ENCODE measurements at places on chromosomes 4 and X. TPM values are rescaled to one million over a fixed set of nuclear protein-coding genes. Genes with fewer than 3 reads are reported as not detected.
A peak's percentile ranks its signal among the peaks of the same experiment; 100 is the strongest.

Gene CXorf65
- polyA plus RNA-seq = 0.27 TPM

Gene NAA11
- polyA plus RNA-seq = not detected

Gene AFM
- polyA plus RNA-seq = not detected

Gene COL25A1
- polyA plus RNA-seq = 6.2 TPM

DNA sequence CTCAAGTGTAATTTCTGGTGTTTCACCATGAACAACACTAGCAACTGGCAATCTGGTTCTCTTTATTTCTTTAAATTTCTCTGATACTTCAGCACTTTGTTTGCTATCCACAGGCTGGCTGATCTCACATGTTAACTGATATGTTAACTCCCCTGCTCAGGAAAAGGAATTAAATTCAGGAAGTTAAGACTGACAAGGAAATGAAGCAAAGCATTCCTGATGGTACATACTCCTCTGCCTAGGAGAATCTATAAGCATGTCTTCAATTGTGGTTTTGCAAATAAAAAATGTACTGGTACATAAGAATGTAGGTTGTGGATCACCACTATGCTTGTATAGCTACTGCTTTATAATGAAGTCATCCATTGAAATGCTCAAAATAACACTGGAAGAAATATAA, 1119.2 kb upstream of the INTU start:
- H3K27me3 ChIP-seq = no peaks in the 10 kb centered on the region
- H3K36me3 ChIP-seq = no peaks in the 10 kb centered on the region
- DNase-seq = no peak
- H3K27ac ChIP-seq = no peak overlapping the region
- H3K4me1 ChIP-seq = no peaks in the 10 kb centered on the region

DNA sequence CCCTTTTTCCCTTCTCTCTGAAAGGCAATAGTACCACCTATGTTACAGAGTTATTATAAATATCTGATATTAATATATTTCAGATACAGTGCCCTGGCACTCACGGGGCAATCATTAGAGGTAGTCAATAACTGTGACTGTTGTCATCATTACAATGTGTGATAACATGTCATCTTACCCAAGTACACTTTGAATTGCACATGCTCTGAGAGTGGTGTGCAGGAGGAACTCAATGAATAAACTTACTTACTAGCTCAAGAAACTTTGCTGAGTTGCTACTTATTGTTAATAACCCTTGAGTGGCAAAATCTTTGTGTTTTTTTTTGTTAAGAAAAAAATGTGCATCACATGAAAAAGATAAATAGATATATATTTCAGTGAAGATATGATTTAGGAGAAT, 275.1 kb upstream of the RASGEF1B start:
- peaks cover 5% of the 10 kb centered on the region for H3K4me1 ChIP-seq
- H3K27me3 ChIP-seq = no peaks in the 10 kb centered on the region
- no peaks in the 10 kb centered on the region for H3K36me3 ChIP-seq
- no peak for DNase-seq

GRCh38 chr4:154854362-154854761, 73.3 kb downstream of the RBM46 start:
- H3K27me3 ChIP-seq = no peaks in the 10 kb centered on the region
- H3K27ac ChIP-seq = no peak overlapping the region
- H3K4me3 ChIP-seq = no peak overlapping the region
- H3K4me1 ChIP-seq = no peaks in the 10 kb centered on the region

- H3K27me3 ChIP-seq = no peaks in the 10 kb centered on the region
- no peaks in the 10 kb centered on the region for H3K36me3 ChIP-seq
- H3K4me1 ChIP-seq = no peaks in the 10 kb centered on the region
- peak; percentile 54 for DNase-seq
- H3K4me3 ChIP-seq = no peak overlapping the region
Measured at GRCh38 chr4:31234901-31235300, 514.7 kb downstream of the PCDH7 start.

GRCh38 chrX:18542131-18542530, 116.7 kb downstream of the CDKL5 start:
- H3K27me3 ChIP-seq = no peaks in the 10 kb centered on the region
- H3K4me1 ChIP-seq = no peaks in the 10 kb centered on the region
- H3K36me3 ChIP-seq = no peaks in the 10 kb centered on the region
- DNase-seq = no peak
- H3K27ac ChIP-seq = no peak overlapping the region

- H3K27ac ChIP-seq = no peak overlapping the region
- H3K4me3 ChIP-seq = no peak overlapping the region
- H3K27me3 ChIP-seq = no peaks in the 10 kb centered on the region
Measured at GRCh38 chrX:47209508-47210238, 8.8 kb upstream of the CDK16 start.

- no peak overlapping the region for H3K4me3 ChIP-seq
- no peak for DNase-seq
- no peaks in the 10 kb centered on the region for H3K36me3 ChIP-seq
- peaks cover 3% of the 10 kb centered on the region for H3K27me3 ChIP-seq
Measured at GRCh38 chr4:17534705-17535104, 19.7 kb downstream of the CLRN2 start.

DNA sequence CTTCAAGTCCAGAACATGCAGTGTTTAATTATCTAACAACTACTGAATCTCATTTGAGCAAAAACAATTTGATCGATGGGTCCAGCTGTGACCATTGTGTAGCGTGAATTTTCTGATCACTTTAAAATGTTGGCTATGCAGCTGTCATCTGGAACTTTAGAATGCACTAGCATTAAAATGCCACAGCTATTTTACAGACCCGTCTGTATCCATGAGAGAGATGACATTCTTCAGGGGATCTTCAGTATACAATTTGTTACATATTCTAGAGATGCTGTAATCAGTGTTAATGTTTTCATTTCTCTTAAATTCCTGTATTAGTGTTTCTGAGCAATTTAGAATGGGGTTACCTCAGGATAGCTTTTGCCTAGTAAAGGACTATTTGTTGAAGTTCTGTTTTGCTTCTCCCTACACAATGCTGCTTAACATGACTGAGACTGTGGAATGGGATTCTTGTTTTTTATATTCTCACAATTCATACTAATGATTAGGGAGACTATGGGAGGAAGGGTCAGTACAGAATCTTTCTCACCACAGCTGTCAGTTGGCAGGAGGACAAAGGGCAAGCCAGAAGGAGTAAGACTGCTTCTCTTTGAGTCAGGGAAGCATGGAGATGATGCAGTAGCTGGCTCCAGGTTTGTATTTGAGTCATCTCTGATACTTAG, 13.2 kb upstream of the CTSO start:
- H3K36me3 ChIP-seq = no peaks in the 10 kb centered on the region
- no peak overlapping the region for H3K27ac ChIP-seq
- H3K4me1 ChIP-seq = no peaks in the 10 kb centered on the region
- no peak overlapping the region for H3K4me3 ChIP-seq

DNA sequence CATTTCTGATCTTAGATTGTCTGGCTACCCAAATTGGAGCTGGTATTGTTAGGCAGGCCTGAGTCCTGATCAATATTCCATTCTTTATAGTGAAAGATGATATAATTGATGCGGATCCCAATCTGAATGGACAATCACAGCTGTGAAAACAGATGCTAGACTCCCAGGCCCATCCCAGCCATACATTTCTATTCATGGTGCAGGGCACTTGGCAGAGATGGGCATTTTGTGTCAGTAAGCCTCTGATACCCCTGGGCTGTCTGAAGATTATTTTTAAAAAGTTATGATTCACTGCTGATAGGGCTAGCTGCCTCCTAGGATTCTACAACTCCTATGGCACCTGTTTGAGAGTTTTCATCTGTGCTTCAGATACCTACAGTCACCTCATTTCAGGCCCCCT, 61.2 kb upstream of the TSPAN7 start:
- no peak for DNase-seq
- H3K4me3 ChIP-seq = no peak overlapping the region
- H3K27me3 ChIP-seq = no peaks in the 10 kb centered on the region
- no peaks in the 10 kb centered on the region for H3K36me3 ChIP-seq
- H3K27ac ChIP-seq = no peak overlapping the region
- no peaks in the 10 kb centered on the region for H3K4me1 ChIP-seq

- H3K4me3 ChIP-seq = no peak overlapping the region
- H3K27ac ChIP-seq = no peak overlapping the region
- H3K27me3 ChIP-seq = no peaks in the 10 kb centered on the region
Measured at GRCh38 chrX:27679281-27679680, 89.1 kb downstream of the DCAF8L2 start.

DNA sequence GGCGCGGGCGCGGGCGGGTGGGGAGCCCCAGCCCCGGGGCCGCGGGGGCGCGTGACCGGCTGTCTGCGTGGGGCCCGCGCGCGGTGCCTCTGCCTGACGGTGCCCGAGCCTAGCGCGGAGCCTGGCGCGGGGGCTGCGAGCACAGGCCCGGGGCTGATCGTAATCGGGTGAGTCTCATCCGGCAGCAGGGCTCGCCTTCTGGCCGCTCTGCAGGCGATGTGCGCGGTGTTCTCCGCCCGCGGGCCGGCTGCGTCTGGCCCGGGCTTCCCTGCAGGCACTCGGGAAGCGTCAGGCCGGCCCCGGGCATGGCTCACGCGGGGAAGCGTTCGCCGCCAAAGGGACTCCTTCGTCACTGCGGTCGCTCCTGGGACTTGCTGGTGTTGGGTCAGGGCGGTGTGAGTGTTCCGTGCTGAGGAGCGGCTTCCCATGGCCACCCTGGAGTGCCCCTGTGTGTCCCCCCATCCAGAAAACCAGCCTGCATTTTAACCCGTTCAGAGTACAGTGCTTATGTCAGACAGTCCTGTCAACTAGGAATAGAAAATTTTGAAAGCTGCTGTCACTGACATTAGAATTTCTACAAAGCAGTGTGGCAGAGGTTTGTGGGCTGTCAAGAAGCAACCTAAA, 40.6 kb downstream of the FAM149A start:
- H3K27me3 ChIP-seq = no peaks in the 10 kb centered on the region
- DNase-seq = peak; percentile 80
- no peaks in the 10 kb centered on the region for H3K36me3 ChIP-seq
- peak overlapping the region; percentile 28 for H3K27ac ChIP-seq
- peak overlapping the region; percentile 29 for H3K4me3 ChIP-seq

DNA sequence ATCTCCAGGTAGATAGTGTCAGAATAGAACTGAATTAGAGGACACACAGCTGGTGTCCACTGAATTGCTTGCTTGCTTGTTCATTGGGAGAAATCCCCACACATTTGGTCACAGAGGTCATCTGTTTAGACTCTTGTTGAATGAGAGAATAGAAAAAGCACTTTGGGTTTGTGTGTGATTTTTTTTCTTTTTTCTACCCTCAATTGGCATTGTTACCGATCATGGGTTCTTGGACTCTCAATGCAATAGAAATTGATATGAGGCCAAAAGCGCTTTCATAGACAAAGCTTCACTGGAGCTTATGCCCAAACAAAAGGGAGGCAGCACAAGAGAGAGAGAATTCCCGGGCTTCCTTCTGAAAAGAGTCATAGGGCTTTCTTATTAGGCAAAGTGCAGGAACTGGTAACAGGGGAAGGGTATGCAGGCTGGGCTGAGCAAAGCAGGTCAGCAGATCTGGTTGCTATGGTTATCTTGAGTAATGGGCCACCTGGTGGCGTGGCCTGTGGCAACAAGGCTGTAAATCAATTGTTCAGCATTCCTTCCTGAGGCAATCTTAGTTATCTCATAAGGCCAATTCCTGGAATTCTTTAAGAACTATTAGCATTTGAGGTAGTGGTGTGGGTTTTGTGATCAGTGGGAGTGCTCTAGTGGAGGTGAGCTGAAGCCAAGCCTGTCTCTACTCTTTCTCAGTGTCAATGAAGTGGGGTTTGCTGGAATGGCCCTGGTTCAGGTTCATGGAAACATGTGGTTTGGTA, 5.3 kb upstream of the GPR82 start:
- H3K4me3 ChIP-seq = no peak overlapping the region
- no peaks in the 10 kb centered on the region for H3K4me1 ChIP-seq
- no peak overlapping the region for H3K27ac ChIP-seq
- peaks cover 15% of the 10 kb centered on the region for H3K36me3 ChIP-seq

- H3K27ac ChIP-seq = no peak overlapping the region
- H3K4me3 ChIP-seq = no peak overlapping the region
- H3K36me3 ChIP-seq = no peaks in the 10 kb centered on the region
- H3K27me3 ChIP-seq = no peaks in the 10 kb centered on the region
Measured at GRCh38 chr4:156193106-156193505, 239.4 kb upstream of the CTSO start.
